ENCODE measurements at places on chromosomes 2 and 18. TPM values are rescaled to one million over a fixed set of nuclear protein-coding genes. Genes with fewer than 3 reads are reported as not detected.

Gene TBC1D8
- total RNA-seq: 12.8 TPM

DNA sequence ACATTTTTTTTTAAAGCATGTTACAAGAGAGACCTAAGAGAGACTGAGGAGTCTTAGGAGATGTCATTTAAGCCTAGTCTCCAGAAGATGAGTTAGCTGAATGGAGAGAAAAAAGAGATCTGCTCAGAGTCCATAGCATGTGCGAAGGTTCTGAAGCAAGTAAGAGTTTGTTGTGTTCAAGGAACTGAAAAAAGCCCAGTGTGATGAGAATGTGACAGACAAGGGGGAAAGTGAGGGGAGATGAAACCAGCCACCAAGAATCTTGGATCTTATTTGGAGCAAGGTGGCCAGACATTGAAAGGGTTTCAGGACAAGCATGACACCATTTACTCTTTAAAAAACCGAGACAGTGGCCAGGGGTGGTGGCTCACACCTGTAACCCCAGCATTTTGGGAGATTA lies 5.2 kb upstream of the MOB1A start:
- no peak for DNase-seq

DNA sequence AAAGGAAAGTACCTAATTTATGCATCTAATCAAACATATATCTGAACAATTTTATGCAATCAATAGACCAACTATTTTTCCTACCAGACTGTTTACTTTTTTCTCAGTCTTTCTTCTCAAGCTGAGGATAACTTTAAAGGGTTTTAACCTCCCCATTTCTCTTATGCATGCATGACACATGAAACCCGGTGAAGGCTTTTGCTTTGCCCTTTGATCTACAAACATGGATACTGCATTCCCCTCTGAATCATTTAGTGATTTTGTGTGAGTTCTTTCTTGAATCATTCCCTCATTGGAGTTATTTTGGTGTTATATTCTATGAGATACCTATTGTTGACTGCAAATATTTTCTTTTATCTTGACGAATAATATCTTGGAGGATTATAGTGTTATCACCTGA lies 931.9 kb upstream of the CNTNAP5 start:
- DNase-seq: no peak

DNA sequence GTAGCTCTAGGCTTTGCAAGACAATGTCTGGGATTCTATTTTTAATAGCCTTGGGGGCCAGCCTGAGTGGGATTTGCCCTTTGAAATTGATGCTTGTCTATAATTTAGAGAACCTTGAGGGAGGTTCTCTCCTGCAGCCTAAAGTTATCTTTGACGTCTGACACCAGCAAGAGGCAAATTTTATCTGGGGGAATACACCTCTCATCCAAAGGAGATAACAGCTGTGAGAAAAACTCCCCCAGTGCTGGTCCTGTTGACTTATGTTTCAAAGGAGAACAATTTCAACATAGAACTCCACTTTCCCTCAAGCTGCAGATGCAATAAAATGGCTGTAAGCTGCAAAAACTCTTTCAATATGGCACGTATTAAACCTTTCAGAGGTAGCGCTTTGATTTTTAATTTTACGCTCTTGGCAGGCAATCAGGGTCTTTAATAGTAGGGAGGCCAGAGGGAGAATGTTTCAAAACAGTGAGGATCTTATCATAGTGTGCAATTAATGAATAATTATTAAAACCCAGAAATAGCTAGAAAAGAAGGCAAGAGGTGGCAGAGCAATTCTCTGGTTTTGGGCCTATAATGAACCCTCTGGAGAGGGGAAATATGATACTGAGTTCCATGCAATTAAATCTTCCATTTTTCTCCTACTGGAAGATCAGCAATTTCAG lies 62.4 kb downstream of the LYPD1 start:
- DNase-seq: no peak

- no peak for DNase-seq
Measured at GRCh38 chr2:76640905-76641304, 881.3 kb downstream of the LRRTM4 start.

DNA sequence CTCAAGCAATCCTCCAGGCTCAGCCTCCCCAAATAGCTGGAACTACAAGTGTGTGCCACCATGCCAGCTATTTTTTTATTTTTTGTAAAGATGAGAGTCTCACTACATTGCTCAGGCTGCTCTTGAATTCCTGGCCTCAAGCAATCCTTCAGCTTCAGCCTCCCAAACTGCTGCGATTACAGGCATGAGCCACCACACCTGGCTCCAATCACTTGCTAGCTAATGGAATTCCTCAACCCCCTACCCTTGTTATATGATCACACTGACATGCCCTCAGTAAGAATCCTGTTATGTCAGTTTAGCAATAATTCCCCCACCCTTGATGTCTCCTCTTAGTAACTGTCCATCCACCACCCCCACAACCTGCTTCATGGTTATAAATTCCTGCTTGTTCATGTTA lies 12.3 kb downstream of the CHN1 start:
- DNase-seq: no peak

Gene RBKS
- 2.1 TPM for total RNA-seq

GRCh38 chr18:51134721-51135120 lies 62.8 kb downstream of the MEX3C start:
- no peak for DNase-seq

Gene GKN2
- total RNA-seq: not detected

DNA sequence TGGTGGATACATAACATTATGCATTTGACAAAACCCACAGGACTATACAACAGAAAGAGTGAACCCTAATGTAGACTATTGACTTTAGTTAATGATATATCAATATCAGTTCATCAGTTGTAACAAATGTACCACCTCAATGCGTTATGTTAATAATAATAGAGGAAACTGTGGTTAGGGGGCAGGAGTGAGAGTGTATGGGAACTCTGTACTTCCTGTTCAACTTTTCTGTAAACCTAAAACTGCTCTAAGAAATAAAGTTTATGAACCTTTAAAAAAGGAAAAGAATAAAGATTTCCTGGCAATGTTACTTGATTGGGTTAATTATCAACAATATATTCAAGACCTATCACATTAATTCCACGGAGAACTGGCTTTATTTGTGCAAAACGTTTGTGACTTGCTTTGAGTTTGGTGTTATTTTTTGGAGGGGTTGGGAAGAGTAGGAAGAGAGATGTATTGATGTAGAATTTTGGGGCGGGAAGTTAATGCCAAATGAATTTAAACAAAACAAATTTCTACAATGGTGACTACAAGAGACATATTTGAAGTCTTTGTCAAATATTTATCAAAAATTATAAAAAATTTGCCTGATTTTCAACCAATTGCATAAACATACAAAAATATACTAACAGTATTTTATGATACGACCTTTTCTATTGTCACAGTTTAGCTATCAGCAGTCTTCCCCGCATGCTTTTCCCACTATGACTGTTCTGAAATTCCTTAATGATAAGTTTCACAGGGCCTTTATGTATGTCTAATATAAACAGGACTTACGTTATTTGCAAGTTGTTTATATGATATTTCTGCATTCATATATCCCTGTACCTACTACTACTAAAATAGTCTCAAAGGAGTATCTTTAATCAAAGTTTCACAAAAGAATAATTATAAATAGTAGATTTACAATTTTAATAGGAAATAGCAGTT lies 2.1 kb upstream of the RTN4 start:
- DNase-seq: no peak

GRCh38 chr2:98084869-98085238 lies 2.1 kb upstream of the VWA3B start:
- no peak for DNase-seq

Gene GPR39
- 4.3 TPM for total RNA-seq

DNA sequence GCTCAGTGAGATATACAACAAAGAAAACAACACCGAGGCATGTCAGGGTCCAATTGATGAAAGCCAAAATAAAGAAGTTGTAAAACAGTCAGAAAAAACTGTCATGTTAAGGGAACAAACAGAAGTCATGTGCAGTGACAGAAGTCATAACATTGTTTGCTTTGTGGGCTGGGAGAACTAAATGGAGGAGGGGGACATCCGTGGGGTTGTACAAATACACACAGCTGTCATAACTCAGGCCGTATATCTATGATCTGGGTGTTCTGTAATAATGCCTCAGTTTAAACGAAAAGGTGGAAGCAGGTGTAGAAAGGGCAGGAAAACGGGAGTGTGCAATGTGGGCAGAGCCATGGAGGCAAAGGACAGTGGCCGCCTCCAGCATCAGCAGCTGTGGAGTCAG lies 27.3 kb downstream of the TIMM21 start:
- no peak for DNase-seq

- no peak for DNase-seq
Measured at GRCh38 chr2:101082998-101083397, 68.2 kb downstream of the TBC1D8 start.

DNA sequence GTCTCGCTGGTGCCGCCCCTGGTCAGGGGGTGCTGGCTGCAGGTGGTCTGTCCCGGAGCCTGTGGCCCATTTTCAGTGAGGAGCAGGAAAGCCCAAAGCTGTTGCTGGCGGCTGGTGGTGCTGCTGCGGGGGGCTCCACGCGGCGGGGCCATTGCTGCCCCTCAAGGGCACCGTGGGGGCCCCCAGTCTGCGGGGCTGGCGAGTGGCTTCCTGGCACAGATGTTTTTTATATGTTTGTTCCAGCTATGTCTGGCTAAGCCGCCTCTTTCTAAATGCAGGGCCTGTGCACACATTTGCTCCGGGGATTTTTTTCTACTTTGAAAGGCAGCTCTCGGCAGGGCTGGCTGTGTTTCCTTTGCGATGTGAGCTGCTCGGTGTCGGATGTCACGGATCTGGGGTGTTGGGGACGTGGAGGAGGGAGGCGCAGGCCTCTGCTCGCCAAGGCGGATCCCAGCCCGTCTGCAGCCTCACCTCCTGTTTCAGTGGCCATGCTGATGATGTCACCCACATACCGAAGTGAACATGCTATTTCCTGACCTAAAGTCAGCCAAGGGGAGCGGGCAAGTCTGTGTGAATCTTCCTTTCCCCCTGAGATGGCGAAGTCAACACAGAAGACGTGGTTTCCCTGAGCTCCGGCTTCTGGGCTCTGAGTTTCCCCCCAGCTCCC lies 112.0 kb upstream of the CTDP1 start:
- DNase-seq: no peak

Gene ECEL1
- 6.5 TPM for total RNA-seq

Gene DHRS9
- 0.64 TPM for total RNA-seq

Gene SLC23A3
- total RNA-seq: 1.3 TPM

GRCh38 chr2:49225126-49225525 lies 70.8 kb upstream of the FSHR start:
- DNase-seq: no peak

Gene CREB1
- total RNA-seq: 99.1 TPM

DNA sequence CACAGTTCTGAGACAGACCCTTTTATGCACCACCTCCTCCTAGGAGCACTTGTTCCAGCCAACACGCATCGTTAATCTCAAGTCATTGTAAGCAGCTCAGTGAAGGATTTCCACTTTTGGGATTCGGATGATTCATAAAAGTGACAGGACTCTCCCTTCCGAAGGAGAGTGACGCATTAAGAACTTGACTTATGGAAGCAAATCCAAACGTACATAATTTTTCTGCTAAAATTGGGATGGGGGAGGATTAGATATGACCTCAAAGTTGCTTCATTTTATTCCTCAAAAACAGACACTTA lies 165.7 kb downstream of the TWIST2 start:
- DNase-seq: no peak

GRCh38 chr2:215602997-215603396 lies 167.1 kb upstream of the FN1 start:
- DNase-seq: no peak

Gene SLC16A14
- 52.7 TPM for total RNA-seq

DNA sequence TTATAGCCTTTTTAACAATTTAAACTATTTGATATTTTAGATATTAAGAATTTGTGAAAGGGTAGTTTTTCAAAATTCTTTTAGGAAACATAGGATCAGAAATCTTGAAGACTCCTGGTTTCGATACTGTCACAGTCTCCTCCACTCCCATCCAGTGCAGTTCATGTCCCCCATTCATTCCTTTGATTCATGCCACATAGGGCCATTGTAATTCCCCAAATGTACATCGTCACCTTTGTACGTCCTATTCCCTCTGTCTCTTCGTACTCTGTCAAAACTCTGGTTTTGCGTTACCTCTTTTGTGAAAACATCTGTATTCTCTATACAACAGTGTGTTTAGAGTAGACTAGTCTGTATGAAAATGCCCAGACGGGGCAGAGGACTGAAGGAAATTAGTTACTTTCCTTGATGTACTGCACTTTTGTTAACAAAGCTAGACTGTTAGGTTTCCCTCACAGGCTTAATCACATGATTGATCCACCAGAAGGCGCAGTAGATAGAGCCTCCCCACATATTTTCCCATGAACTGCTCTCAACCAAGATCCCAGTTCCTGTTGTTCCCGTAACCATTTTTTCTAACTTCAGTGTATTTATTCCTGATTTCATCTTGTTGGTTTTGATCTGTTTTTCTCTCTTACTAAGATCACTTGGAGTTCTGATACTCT lies 2.5 kb downstream of the MRPL35 start:
- no peak for DNase-seq

Gene FRZB
- 10.2 TPM for total RNA-seq

GRCh38 chr18:9474108-9474982 lies 968 bp upstream of the RALBP1 start:
- DNase-seq: peak; percentile 77

Gene SKOR2
- 19.9 TPM for total RNA-seq

- DNase-seq: no peak
Measured at GRCh38 chr2:5693287-5694201, 1.4 kb downstream of the SOX11 start.
